ENCODE measurements at places on chromosomes 1 and 21.

GRCh38 chr1:30691480-30691879 is 31.9 kb downstream of the MATN1 start:
- DNase-seq, result no peak

DNA sequence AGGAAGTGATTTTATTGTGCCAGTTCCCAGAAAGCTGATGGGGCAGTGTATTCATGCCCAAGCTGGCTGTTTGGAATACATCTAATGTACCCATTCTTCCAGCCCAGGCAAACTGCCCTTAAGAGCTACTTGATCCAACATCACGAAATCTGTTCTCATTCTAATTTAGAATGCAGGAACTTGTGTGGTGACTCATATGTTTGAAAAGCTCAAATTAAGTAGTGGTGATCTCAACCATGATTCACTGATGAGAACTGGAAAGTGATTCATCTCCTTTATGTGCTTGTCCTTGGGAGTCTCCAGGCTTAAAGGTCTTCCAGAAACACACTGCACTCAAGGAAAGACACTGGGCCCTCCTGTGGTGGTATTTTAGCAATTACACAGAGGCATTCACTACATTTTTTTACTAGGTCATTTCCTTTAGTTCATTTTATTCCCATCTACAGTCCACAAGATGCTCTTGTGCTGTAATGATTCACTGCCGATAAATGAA is 65.4 kb downstream of the RPE65 start:
- no peak for DNase-seq

DNA sequence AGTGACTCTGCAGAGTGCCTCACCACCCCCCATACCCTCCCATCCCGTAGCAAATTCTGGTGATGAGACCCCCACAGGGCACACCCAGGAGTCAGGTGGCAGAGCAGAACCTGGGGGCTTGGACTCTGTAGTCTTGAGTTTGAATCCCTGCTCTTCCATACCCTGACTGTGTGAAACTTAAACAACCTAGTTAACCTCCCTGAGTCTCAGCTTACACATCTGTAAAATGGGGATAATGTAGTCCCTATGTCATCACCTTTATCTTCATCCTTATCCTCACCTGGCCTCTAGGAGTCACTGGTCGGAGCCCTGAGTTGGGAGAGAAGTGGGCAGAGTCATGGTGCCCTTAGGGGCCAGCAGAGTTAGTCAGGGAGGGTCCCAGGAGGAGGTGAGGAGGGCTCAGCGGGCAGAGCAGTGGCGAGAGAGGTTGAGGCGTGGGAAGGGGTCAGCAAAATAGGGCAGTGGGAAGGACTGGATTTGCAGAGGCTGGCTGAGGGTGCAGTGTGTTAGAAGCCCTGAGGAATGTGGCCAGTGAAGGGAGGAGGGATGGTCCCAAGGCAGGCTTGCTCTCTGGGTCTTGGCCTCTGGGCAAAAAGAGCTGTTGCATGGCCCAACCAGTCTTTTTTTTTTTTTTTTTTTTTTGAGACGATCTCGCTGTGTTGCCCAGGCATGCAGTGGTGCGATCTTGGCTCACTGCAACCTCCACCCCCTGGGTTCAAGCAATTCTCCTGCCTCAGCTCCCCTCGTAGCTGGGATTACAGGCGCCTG is 18.6 kb downstream of the C1orf167 start:
- DNase-seq, result no peak

GRCh38 chr1:206591226-206591625 is 21.0 kb downstream of the EIF2D start:
- DNase-seq, result no peak

DNA sequence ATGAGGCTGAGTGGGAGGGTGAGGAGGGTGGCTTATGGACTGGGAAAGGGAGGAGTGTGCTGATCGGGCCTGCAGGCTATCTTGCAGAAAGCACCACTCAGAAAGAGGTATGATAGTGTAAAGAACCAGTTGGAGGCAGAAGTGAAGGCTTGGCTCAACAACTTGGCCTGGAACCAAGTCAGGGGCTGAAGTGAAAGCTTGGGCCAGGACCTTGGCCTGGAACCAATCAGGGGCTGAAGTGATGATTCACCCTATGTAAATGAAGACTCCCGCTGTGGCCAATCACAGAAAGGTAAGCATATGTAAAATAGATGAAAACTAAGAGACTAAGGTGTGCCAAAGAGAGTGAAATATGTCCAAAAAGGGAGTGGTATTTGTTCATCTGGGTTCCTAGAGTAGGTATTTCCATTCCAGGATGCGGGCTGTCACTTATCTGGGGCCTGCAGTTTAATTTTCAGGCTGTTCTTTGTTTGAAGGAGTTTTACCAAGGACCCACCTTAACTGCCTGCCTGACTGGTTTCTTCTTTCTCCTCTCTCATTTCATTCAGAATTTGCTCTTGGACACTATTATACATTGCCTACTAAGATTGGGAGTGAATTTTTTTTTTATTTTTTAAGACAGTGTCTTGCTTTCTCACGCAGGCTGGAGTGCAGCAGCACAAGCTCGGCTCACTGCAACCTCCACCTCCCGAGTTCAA is 5.1 kb upstream of the RFX5 start:
- no peak for DNase-seq

DNA sequence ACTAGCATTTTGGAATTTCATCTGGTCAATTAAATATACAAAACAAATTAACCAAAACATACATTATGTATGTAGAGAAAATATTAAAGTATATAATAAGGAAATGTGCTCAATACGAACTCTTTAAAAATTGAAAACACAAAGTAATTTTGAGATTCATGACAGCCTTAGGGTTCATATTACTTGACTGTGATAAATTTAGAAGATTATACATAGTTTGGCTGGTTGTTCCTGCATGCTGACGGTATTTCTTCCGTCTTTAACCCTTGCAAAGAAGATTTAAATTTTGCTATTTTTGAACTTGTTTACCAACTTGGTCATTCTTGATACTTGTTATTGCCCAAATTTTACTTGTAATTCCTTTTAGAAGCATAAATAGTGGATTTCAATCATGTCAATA is 298.2 kb downstream of the NFIA start:
- no peak for DNase-seq

Data from stimulated activated CD8-positive, alpha-beta memory T cell treated with anti-CD3 and anti-CD28 coated beads, Interleukin-2, amount 100 ng/mL, for 1 hour (primary cell).